Activated CD8-positive, alpha-beta T cell treated with anti-CD3 and anti-CD28 coated beads for 36 hours (primary cell): ENCODE measurements at places on chromosomes 7 and 10. TPM values are rescaled to one million over a fixed set of nuclear protein-coding genes. Genes with fewer than 3 reads are reported as not detected.

The CLCN1 gene
- 0.09 TPM for total RNA-seq

GRCh38 chr10:61860964-61861758 lies 40.3 kb upstream of the ARID5B start:
- DNase-seq = no peak
- no peak overlapping the region for H3K4me3 ChIP-seq
- H3K27me3 ChIP-seq = peaks cover 4% of the 10 kb centered on the region

- no peak overlapping the region for H3K27ac ChIP-seq
- DNase-seq = no peak
- H3K4me1 ChIP-seq = no peaks in the 10 kb centered on the region
- no peak overlapping the region for H3K4me3 ChIP-seq
- peaks cover 14% of the 10 kb centered on the region for H3K36me3 ChIP-seq
Observed at GRCh38 chr7:158620839-158621441, 33.3 kb upstream of the PTPRN2 start.

The ZKSCAN1 gene
- total RNA-seq = 41.9 TPM

The CUTC gene
- 38.1 TPM for total RNA-seq

The GPR37 gene
- total RNA-seq = not detected

The C10orf62 gene
- total RNA-seq = not detected

DNA sequence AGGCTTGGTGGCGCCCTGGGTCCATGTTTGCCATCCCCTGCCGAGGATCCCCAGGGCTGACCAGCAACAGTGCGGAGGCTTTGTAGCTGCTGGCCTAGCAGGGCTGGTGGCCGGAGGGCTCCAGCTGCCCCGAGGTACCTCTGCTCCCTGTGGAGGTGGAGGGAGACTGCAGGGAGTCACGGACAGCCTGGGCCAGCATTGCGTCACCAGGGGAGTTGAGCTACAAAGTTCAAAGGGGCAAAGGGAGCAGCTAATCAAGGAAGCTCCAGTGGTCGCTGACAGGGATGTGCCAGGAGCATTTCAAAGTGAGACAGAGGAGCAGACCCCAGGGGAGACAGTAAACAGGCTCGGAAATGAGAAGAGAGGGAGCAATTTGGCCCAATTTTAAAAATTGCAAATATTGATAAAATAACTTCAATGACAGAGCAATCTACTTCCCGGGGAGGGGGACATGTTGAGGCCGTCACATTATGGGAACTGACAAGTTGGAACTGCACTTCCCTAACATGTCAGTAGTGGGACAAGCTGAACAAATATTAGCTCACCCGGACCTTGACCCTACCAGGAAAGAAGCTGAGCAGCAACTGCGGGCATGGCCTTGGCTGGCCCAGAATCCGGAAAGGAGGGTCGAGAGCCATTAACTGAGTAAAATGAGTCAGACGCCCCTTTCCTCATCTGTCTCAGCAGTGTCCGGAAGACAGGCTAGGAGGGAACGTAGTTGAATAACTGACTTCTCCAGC lies 39.4 kb downstream of the BTBD16 start:
- H3K27ac ChIP-seq = no peak overlapping the region
- H3K36me3 ChIP-seq = no peaks in the 10 kb centered on the region
- DNase-seq = no peak
- peaks cover 16% of the 10 kb centered on the region for H3K27me3 ChIP-seq
- H3K4me1 ChIP-seq = no peaks in the 10 kb centered on the region

DNA sequence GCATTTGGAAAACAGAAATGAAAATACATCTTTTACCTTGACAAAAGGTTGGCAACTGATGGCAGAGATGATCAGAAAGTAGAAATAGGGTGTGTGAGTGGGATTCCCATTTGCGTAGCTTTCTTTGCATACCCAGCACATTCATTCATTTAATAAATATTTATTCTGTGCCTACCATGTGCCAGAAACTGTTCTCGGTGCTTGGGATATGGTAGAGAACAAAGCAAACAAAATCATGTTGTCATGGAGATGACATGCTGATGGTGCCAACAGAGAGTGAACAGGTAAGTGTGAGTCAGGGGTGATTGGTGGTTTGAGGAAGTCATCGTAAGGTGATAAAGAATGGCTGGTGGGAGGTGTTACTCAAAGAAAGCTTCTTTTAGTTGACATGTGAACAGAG lies 45.4 kb downstream of the CACNB2 start:
- H3K36me3 ChIP-seq = no peaks in the 10 kb centered on the region
- H3K4me1 ChIP-seq = no peaks in the 10 kb centered on the region
- H3K4me3 ChIP-seq = no peak overlapping the region
- no peak for DNase-seq
- peaks cover 2% of the 10 kb centered on the region for H3K27me3 ChIP-seq
